G401 (cell line): ENCODE measurements at places on chromosomes 2 and 18. TPM values are rescaled to one million over a fixed set of nuclear protein-coding genes. Genes with fewer than 3 reads are reported as not detected.

Gene FSHR
- total RNA-seq: not detected in 2 replicates

Gene PIK3C3
- total RNA-seq: 36.6 and 38.1 TPM in 2 replicates

Gene SCTR
- not detected in 2 replicates for total RNA-seq

Gene DNER
- not detected in 2 replicates for total RNA-seq

Gene LBH
- total RNA-seq: not detected in 2 replicates

Gene PTPRN
- total RNA-seq: 0.18 and 0.71 TPM in 2 replicates

Gene KCNS3
- total RNA-seq: not detected in 2 replicates

Gene CCDC68
- total RNA-seq: not detected in 2 replicates

Gene NPHP1
- total RNA-seq: 6.2 and 12.2 TPM in 2 replicates

Gene HK2
- 11.3 and 17.1 TPM in 2 replicates for total RNA-seq

Gene PCARE
- total RNA-seq: not detected in 2 replicates

Gene SPRED2
- total RNA-seq: 4.1 and 7.5 TPM in 2 replicates

Gene TSPYL6
- total RNA-seq: not detected in 2 replicates

Gene DSG4
- not detected in 2 replicates for total RNA-seq

Gene PKP4
- 29.0 and 41.2 TPM in 2 replicates for total RNA-seq

Gene VAMP8
- total RNA-seq: 69.9 and 73.2 TPM in 2 replicates

Gene HOXD13
- 0.43 TPM in 1 of 2 replicates, not detected in the other for total RNA-seq

Gene C2orf78
- total RNA-seq: 0.07 TPM in 1 of 2 replicates, not detected in the other

Gene LCLAT1
- 6.7 and 41.8 TPM in 2 replicates for total RNA-seq

Gene TIA1
- 98.9 and 99.1 TPM in 2 replicates for total RNA-seq

Gene CABLES1
- 8.9 and 11.8 TPM in 2 replicates for total RNA-seq

Gene TEX44
- total RNA-seq: not detected in 2 replicates

Gene LINC00305
- total RNA-seq: not detected in 2 replicates

Gene MAB21L4
- not detected in 2 replicates for total RNA-seq

Gene TM4SF20
- not detected in 2 replicates for total RNA-seq

Gene EMILIN2
- 0.06 and 0.07 TPM in 2 replicates for total RNA-seq

Gene NBEAL1
- 7.8 and 8.0 TPM in 2 replicates for total RNA-seq
